GM12891 (cell line): ENCODE measurements at places on chromosomes 3 and 15.
A peak's percentile ranks its signal among the peaks of the same experiment; 100 is the strongest.

DNA sequence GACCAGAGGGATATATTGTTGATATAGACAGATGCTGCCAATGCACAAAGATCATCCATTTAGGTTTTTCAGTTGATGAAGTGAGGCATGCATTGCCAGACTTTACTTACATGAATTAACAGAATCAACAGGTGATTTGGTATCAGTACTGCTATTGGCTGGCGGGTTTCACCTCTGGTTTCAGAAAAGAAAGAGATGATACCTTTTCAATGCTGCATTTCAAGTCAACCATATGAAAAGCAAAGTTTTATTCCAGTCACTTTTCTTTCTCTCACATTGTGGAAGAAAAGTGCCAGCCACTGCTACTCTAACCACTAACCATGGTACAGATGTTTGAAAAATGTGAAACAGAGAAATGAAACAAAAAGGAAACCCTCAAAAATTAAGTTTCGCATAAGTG lies 289.1 kb downstream of the TIGIT start:
- no peak for DNase-seq

GRCh38 chr3:11588755-11589154 lies 55.0 kb downstream of the VGLL4 start:
- DNase-seq = no peak

GRCh38 chr15:95563634-95564033 lies 766.9 kb upstream of the NR2F2 start:
- DNase-seq = no peak

DNA sequence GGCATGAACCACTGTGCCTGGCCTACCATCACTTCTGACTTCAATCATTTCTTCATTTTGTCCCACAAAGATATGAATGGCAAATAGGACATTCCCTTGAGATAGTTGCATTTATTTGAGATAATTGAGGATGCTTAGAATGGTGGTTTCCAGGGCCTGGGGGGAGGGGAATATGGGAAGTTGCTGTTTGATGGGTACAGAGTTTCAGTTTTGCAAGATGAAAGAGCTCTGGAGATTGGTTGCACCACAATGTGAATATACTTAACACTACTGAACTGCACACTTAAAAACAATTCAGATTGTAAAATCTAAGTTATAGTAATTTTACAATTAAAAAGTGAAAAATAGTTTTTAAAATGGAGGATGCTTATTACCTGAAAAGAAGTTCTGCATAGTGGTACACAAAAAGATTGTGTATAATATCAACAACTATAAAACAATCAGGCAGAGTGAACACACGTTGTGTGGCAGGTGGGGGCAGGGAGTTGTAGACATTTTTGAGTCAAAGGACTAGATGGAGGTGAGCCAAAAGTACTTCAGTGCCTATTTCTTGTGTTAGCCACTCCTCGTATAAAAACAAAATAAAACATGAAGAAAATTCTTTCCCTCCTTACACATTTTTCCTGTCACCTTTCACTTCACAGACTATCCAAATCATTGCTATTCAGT lies 18.5 kb upstream of the RIOX2 start:
- no peak for DNase-seq

DNA sequence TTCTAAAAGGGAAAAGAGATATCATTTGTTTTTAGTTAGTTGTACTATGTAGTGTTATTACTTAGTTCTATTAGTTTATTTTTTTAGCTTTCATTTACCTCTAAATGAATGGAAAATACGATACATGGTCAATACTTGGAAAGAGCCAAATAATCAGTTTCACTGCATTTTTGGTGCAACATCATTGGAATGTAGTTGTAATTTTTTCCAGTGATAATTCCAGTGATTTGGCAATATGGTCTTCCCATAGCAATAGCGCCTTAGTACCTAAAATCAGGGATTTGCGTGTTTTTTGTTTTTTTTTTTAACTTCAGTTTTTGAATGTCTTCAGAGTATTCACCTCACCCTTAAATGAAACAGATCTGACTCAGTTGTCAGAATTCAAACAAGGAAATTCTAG lies 41.8 kb downstream of the RAB8B start:
- no peak for DNase-seq

GRCh38 chr3:101518421-101518871 lies 5.4 kb upstream of the SENP7 start:
- peak; percentile 31 for DNase-seq
